ENCODE measurements at places on chromosomes 4 and X.

GRCh38 chrX:103550415-103551051 is 31.2 kb upstream of the RAB40A start:
- DNase-seq, result no peak

- no peak for DNase-seq
Observed at GRCh38 chrX:30060718-30061117, 154.6 kb upstream of the MAGEB2 start.

GRCh38 chrX:9315086-9315485 is 149.8 kb upstream of the TBL1X start:
- no peak for DNase-seq

DNA sequence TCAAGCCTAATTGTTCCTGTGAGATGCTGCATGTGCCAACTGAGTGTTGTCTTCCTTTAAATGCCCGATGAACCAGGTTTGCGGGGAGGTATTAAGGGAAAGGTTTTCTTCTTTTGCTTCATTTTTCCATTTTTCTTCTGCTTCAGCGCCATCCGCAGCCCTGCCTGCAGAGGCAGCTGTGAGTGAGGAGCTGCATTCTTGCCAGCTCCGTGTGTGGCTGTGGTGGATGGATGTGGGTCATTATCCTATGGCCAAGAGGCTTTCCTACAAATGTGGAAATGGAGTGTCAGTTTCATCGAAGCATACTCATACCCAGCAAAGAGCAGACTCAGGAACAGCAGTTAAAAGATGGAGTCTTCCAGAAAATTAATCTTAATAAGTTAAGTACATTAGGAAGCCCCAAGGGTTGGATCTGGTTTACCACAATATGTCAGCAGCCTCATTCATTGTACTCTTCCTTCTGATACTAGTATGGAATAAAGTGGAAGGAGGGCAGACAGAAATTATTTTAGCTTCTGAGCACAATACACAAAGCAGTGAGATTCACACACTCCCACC is 37.6 kb downstream of the TNIP3 start:
- DNase-seq, result no peak

GRCh38 chr4:40704073-40704472 is 45.7 kb upstream of the NSUN7 start:
- no peak for DNase-seq

DNA sequence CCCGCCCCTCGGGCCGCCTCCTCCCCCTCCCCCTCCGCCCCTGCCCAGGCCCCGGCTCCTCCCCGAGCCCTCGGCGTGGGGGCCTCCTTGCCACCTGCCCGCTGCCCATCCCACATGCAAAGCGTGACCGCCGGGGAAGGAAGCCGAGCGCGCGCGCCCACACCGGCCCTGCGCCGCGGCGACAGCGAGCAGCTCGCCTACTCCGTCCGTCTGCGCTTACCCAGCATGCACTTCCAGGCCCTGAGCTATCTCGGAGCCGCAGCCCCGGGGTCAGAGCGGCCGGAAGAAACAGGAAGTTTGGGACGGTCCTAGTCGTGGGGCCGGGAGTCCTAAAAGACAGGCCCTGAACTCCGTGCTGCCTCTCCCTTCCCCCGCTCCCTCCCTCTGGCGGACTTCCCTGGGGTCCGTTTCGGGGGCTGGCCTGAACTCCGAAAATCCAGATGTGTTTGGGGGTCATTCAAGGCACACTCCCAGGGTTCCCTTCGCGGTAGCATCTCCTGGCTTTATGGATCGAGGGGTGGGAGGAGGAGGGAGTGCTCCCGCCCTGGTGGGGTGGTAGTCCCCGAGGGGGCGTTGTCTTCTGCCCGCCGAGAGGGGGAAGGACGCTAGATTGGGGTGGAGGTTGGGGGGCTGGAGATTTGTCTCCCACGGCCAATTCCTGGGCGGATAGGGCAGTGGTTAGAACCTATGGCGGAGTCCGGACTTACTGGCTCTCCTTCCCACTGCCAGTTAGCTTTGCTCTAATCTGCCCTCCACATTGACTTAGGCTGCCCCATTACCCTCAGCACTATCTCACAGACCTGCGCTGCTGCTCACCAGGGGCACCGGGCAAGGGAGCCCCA is 25.0 kb upstream of the BCORL1 start:
- DNase-seq, result no peak

Data from stimulated activated CD8-positive, alpha-beta memory T cell treated with anti-CD3 and anti-CD28 coated beads, Interleukin-2, amount 100 ng/mL, for 1 hour (primary cell).